ENCODE measurements at places on chromosomes 5 and 9.

- no peak for DNase-seq
These were observed 150.2 kb upstream of the PHYKPL start for GRCh38 chr5:178382754-178383164.

- no peak for DNase-seq
These were observed 311.8 kb downstream of the DNAH5 start for GRCh38 chr5:13632676-13633075.

DNA sequence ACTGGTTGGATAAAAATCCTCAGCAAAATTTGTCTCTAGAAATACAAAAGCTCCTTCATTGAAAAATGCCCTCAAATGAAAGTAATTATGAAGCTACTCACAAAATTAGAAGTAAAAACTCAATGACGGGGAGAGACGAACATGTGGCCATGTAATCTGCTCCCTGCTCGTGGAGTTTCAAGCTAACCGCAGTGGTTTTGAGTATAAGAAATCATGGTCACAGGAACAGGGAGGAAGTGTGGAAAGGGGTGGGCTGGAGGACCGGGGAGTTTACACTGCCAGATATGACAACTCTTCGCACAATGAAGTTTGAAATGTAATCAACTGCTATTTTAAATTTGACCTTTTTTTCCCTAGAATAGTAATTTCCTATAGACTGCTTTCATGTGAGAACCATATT, 765.4 kb upstream of the DMAC1 start:
- DNase-seq = no peak

DNA sequence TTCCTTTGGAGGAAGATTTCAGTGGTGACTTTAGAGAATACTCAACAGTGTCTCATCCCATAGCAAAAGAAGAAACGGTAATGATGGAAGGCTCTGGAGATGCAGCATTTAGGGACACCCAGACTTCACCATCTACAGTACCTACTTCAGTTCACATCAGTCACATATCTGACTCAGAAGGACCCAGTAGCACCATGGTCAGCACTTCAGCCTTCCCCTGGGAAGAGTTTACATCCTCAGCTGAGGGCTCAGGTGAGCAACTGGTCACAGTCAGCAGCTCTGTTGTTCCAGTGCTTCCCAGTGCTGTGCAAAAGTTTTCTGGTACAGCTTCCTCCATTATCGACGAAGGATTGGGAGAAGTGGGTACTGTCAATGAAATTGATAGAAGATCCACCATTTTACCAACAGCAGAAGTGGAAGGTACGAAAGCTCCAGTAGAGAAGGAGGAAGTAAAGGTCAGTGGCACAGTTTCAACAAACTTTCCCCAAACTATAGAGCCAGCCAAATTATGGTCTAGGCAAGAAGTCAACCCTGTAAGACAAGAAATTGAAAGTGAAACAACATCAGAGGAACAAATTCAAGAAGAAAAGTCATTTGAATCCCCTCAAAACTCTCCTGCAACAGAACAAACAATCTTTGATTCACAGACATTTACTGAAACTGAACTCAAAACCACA, 67.4 kb downstream of the VCAN start:
- DNase-seq = no peak

DNA sequence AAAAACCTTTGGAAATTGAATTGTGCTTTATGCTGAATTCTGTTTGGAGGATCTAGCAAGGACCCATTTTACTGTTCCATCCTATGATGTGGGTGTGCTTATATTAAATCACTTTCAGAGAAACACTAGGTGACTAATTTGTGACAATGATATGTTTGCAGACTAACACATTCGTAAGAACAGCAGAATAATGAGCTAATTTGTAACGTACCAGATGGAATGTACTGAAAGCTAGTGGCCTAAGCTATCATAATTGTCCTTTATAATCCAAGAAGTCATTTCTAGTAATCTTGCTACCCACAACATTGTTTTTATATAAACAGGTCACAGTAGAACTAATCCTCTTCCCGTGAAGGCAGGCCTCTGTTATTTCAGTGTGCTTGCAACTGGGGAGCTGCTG, 292.5 kb downstream of the PDE4D start:
- no peak for DNase-seq

GRCh38 chr5:132746954-132747615, at the start of gene CCNI2:
Gene CCNI2 (plus strand): TSS chr5:132747426. CDS start chr5:132747496, 70 bp downstream.
- DNase-seq = no peak

DNA sequence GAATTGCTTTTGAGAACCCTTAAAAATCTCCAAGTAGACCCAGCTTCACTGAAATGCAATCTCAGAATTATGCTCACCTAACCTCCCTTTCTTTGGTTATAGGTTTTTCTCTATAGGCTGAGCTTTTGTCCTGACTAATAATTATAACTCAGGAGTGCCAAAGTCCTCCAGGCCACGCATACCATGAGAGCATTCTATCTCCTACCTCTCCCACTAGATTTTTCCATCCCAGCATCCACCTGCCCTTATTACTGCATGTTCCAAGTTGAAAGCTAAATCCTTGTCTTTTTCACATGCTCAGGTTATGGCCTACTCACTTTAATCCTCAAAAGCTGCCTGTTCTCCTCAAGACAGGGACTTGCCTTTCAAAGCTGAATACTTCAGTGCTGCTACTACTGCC, 22.1 kb downstream of the ZNF346 start:
- DNase-seq = no peak

DNA sequence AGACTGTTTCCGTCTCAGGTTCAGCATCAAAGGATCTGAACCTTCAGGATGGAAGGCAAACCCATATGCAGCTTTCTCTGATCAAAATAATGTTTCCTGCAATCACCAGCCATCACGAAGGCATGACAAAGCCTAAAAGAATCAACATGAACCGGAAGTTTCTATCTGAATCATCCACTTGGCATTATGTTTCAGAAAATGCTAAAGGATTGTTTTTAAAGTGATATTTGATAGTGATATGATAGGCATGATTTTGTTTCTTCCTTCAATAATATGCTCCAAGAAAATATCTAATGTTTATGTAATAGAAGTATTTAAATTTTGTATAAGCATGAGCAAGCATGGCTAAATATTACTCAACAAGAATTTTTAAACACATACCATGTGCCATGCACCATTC, 219.6 kb downstream of the PLK2 start:
- DNase-seq = no peak

DNA sequence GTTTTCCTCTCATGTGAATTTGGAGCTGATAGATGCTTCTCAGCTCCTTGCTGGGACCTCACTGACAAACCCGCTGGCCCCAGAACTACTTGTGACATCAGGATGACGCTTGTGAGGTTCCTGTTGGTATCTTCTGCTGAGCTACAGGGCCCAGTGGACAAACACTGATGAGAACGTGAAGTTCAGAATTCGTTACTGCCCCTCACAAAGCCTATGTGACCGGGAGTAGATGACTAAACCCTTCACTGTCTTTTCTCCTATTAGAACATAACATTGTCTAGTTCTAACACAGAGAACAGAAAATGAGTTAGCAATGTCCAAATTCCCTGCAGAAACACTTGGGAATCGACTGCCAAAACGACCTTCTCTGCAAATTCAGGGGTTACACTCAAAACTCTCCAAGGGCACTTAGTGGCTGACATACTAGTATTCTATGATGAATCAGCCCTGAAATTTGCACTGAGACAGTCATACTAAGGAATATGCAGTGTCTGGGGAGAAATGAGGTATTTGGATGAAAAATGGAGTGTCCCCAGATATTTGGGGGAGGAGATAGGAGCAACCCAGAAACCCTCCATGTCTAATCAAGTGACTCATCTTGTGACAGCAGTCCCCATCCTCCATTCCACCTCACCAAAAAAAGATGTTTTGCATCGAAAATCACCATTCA, 143.2 kb upstream of the TRIM32 start:
- DNase-seq = no peak

DNA sequence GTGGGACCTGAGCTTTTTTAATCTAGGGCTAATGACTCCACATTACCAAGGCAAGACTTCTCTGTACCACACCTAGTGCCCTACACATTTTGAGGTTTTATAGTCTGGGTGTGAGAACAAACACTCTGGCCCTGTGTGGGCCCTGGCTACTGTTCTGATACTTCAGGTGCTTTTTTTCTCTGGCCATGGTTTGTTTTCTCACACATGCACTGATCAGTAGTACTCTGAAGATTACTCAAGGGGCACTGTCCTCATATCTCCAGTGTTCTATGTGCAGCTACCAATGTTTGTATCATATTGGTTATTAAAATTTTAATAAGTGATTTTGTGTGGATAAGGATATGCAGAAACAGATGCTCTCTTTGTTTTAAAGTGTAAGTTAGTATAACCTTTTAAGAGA, 5.9 kb upstream of the C9orf40 start:
- no peak for DNase-seq

DNA sequence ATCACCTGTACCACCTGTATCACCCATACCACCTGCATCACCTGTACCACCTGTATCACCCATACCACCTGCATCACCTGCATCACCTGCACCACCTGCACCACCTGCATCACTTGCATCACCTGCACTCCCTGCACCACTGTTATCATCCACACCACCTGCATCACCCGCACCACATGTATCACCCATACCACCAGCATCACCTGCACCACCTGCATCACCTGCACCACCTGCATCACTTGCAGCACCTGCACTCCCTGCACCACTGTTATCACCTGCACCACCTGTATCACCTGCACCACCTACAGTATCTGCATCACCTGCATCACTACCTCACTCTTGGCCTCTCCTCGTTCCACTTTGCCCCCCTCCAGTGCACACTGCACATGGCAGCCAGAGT, 63.2 kb upstream of the CKMT2 start:
- no peak for DNase-seq

GRCh38 chr9:132849185-132849706, 28.8 kb downstream of the AK8 start:
- no peak for DNase-seq

DNA sequence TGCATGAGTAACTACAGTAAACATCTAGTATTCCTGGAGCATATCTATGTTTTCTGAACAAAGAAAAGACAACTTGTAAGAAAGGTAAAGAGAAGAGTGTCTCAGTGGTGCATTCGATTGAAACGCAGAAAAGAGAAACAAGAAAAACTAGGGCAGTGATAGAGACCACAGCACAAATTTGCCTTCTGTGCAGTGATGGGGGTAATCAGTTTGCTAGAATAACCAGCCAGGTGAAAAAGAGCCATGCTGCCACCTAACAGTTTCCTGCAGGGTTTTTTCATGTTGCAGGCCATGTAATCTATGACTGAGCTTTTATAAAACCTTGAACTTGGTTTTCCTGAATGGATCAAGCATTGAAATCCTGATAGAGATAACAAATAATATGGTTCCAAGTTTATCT, 198.4 kb upstream of the MEF2C start:
- no peak for DNase-seq

DNA sequence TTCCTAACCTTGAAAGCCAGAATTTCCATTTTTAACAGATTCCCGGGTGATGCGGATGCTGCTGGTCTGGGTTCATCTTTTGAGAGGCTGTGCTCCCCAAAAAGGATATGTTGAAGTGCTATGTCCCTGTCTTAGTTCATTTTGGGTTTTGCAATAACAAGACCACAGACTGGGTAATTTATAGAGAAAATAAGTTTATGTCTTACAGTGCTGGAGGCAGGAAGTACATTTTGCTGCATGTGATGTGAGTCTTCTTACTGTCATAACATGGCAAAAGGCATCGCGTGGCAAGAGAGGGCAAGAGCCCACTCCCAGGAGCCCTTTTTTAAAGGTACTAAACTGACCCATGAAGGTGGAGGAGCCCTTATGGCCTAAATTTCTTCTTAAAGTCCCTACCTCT, 114.1 kb downstream of the DAPK1 start:
- DNase-seq = peak; percentile 11

Measured in left forelimb (tissue), 1 donor.